ENCODE measurements at places on chromosomes 5 and 9.

GRCh38 chr5:4661326-4661725 lies 478.8 kb upstream of the ADAMTS16 start:
- no peak for DNase-seq

- DNase-seq, result no peak
Measured at GRCh38 chr9:9961934-9962333, 650.9 kb downstream of the PTPRD start.

DNA sequence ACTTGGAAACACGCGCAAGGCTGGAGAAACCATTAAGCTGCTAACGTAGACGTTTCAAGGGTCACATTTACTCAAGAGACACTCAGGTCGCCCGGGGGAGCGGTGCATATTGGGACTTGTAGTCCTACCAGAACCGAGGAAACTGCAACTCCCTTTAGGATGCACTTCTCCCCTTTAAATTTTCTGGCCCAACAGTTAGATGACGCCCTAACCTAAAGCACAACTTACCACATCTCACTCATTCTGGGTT lies 384 bp upstream of the DMXL1 start:
- DNase-seq, result no peak

DNA sequence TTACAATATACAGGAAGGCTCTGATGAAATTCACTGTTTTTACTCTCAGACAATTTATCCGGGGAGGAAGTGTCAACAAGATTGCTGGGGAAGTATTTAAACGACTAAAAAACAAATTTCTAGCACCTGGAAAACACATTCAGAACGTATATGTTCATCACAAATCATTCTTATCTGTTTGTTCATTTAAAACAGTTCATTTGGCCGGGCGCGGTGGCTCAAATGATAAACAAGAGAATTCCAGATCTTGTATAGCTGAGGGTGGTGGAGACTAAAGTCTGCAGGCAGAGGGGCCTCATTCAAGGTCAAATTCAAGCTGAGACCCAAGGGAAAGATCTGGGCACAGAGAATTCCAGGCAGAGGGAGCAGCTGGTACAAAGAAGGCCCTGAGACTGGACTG lies 90.0 kb downstream of the STK10 start:
- no peak for DNase-seq

DNA sequence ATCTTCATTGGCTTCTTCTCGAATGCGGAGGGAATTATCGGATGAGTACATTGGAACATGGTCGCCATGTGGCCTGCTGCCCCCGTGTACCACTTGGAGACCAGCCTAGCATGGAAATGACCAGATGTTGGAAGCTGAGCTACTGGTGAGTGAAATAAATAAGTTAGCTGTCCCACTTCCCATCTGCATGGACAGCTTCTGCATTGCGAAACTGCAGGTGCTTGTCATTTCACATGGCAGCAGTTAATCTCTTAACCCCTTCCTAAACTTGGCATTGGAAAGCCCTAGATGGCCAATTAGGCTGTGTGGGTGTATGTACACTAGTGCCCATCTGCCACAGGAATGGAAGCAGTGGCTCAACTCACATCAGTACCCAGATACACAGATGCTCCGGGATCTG lies 246.6 kb upstream of the IL12B start:
- DNase-seq, result no peak

DNA sequence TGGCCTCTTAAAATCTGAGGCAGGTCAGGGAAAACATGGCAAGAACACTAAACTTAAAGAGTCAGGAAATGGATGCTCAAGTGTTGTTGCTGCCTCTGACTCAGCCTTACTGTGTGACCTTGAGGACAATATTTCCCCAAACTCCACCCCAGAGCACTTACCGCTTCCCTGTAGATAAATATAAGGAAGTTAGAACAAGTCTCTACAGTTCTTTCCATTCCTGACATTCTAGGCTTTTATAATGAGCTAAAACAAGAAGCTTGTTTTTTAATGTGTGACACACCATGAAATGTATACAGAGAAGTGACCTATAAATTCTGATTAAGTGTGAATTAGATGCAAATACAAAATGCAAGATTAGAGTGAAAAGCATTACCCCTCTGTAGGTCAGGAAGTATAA lies 129.3 kb downstream of the GRIA1 start:
- no peak for DNase-seq

DNA sequence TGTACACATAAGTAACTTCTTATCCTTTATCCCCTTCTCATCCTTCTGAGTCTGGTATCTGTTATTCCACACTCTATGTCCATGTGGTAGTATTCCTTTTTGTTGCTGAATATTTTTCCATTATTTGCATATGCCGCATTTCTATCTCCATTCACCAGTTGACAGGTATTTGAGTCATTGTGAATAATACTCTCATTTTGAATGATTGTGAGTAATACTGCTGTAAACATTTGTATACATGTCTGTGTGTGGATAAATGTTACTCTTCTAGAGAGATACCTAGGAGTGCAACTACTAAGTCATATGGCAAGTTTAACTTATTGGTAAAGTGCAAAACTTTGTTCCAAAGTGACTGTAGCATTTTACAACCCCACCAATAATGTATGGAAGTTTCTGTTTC lies 15.6 kb downstream of the RIC1 start:
- DNase-seq, result no peak

DNA sequence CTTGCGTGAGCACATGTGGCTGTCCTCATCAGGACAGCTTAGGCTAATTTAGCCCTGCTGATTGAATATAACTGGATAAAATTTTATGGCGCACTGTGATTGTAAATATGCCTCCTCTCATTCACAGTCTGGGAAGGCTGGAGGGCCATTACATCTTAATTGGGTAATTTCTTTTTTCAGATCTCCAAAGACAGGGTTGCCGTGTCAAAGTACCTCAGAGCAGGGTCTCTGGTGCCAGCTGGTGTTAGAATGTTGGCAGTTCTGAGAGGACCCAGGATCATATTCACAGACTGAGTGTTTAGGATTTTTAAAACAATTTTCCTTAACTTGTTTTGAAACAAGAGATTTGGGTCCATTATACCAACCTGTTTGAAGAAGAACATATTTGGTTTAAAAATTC lies 455.7 kb upstream of the TLE4 start:
- no peak for DNase-seq

DNA sequence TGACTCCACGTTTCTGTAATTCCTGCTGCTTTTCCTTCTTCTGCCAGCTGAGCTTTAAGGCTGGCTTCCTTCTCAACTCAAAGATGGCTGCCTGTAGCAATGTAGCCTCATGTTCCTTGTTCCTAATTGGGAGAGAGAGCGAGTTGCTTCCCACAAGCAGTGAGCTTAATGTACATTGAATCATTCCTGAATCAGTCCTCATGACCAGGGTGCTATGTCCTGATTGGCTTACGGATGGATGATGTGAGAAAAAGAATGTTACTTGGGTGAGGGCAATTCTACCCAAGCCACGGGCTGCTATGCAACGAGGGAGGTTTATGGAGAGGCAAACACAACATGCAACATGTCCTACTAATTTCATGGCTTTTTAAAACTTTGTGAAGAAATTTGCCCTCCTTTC lies 356.2 kb downstream of the RASEF start:
- no peak for DNase-seq

GRCh38 chr5:154794525-154795234 lies 39.5 kb downstream of the LARP1 start:
- no peak for DNase-seq

DNA sequence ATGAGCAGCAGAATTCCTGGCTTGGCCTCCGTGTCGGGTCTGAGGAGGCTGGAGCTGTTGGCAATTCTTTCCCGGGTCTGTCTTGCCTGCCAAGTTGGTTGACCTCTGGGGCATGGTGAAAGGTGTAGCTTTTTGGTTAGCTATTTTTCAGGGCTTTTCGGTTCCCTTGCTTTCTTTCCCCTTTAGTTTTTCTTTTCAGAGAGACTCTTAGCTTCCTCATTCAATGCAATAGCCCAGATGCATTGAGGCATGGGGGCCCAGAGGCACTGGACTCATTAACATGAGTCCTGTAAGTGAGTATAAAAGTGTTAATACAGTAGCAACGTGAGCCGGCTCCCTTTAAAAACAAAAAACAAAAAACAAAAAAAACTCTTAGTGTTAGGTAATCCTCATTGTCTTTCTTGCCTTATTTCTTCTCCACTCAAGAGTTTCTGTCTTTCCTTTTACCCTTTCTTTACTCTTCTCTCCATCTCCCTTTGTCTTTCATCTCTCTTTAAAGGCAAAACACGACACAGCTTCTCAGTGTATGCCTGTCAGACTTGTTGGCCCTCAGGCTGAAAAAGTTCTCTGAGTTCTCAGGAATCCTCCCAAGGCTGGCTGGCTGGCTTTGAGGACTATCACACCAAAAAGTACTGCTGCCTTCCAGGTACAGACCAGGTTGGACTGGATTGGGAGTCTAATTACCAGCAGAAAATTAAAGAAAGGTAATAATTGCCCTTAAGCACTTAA lies 289.9 kb upstream of the TUT7 start:
- no peak for DNase-seq

- no peak for DNase-seq
Measured at GRCh38 chr9:35482071-35482470, 7.8 kb upstream of the RUSC2 start.

DNA sequence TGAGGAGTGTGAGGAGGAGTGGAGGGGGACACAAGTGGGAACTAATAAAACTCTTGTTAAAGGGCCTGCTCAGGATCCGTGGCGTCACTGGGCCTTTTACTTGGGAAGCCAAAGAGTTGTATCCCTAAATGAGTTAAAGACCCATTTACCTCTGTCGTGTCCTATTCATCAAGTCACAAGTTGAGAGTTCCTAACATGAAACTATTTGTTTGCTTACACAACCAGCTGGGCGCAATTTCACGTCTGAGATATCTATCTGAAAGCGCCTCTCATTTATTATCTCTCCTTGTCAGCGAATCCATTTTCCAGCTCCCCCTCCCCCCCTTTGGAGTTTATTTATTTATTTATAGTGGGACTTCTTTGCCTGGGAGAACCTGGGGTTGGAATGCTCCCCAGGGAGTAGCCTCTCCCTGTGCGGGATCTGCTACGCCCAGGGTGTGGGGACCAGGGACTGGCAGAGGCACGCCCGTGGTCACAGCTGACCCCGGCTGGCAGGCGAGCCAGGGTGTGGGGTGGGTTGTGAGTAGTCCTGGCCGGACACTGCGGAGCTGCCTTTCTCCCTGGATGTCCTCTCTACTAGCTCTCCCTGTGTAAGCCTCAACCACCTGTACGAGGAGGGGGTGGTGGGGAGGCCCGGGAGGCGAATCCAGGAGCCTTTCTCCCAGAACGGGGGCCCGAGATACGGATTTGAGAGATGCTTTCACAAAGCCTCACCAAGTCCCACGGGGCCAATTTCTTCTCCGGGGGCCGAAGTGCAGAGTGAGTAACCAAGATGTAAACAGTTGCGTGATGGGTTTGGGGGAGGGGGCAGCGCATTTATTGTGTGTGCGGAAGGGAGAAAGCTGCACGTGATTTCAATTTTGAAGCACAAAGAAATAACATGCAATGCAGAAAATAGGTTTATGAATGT lies 15.3 kb downstream of the NR2F1 start:
- DNase-seq, result no peak

DNA sequence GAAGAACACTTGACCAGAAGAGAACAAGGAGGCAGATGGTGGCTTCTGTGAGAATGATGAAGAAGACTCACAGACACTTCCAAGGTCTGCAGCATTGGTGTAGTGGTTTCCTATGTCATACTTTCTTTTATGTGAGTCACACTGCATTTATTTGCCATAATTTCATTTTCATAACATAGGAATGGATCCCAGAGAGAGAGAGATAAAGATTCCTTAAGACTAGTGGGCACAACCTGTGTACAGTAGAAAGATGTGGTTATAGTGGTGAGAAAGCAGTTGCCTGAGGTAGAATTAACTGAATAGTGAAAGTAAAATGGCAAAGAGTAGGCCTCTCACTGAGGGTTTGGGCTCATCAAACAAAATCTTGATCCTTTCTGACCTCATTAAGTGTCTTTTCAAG lies 7.6 kb upstream of the CCDC152 start:
- no peak for DNase-seq

DNA sequence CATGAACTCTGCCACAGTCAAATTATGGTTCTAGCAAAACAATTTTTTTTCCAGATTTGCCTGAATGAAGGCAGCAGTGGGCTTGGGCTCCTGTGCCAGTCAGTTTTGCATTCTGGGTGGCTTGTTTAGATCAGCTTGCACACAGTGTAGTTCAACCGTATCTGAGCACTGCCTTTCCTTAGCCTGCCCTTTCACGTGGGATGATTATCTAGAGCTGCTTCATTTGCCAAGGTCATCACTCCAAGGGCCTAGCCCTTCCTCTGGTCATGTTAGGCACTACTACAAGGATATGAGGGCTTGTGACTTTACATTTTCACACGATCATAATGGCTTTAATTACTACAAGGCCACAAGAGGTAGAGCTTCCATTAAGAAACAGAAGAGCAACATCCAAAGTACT lies 150.6 kb upstream of the EFNA5 start:
- DNase-seq, result no peak

DNA sequence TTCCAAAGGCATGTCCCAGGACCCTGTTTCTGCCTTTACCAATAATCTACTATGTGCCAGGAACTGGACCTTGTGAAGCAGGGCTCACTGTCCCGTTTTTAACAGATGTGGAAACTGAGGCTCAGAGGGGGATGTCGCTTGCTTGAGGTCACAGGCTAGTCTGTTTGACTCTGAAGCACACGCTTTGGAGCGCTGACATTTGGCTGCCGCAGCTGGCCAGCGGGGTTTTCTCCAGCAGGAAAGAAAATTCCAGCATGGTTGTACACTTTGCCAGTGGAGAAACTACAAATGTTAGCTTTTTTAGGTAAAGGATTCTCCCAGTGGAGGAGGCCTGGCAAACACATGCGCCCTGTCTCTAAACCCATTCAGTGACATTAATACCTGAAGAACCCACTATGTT lies 50.5 kb downstream of the SH3PXD2B start:
- DNase-seq, result no peak

GRCh38 chr5:17004441-17005106 lies 68.5 kb upstream of the MYO10 start:
- no peak for DNase-seq

DNA sequence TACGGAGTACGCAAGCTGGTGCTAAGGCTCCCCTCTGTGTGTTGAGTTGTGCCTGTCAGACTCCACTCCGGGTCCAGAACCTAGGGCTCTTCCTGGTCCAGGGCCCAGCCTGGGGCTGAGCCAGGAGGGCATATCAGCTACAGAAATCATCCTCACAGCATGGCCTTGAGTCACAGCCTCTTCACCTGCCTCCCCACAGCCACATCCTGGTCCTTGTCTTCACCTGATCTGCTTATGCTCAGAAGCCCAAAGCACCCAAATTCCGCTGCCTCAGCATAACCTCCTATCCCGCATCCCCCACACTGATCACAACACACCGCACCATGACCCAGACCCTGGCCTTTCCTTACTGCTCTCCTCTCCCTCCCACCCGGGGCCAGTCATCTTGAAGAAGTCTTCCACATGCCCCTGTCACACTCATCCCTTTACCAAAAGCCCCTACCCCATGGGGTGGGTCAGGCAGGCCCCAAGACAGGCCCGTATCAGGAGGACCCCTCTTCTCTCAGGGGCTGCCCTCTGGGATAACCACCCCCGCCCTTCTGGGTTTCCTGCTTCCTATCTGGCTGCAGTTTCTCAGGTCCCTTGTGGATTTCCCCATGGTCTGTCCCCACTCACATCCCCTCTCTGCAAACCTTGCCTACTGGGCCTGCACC lies 1.3 kb upstream of the IL3 start:
- DNase-seq, result no peak

Data from HepG2 (cell line).